ENCODE measurements at places on chromosomes 4 and X.
A peak's percentile ranks its signal among the peaks of the same experiment; 100 is the strongest.

- DNase-seq = no peak
These were observed 78.2 kb downstream of the AFAP1 start for GRCh38 chr4:7861440-7861881.

GRCh38 chr4:127141856-127142255 lies 490.9 kb upstream of the INTU start:
- no peak for DNase-seq

DNA sequence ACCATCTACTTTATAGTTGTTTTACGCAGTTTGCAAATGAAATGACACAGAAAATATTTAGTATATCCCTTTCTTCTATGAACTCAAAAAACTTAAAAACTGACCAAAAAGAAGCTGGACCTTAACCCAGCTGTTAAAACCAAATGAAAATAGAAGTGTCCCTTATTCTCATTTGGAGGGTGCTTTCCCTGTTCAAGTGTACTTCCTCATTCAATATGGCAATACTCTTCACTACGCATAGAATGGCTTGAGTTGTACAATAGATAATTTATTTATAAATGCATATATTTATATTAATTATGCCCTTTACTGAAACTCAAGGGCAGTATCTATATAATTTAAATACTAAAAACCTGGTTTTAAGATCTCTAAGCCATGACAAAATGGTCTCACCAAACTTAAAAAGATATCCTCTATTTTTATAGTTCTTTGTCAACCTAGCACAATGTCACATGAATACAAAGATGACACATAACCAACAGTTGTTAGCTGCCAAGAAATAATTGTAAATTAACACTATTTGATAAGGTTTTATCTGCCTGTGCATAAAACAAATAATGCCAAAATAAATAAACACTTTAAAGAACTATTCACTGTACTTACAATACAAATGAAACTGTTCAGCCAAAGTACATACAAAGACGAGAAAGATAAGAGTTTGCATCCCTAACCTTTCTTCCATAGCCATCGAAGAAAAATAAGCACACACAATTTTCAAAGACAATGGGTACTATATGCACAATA lies 25.2 kb downstream of the YTHDC1 start:
- no peak for DNase-seq

GRCh38 chr4:64564126-64564525 lies 154.9 kb upstream of the TECRL start:
- no peak for DNase-seq

DNA sequence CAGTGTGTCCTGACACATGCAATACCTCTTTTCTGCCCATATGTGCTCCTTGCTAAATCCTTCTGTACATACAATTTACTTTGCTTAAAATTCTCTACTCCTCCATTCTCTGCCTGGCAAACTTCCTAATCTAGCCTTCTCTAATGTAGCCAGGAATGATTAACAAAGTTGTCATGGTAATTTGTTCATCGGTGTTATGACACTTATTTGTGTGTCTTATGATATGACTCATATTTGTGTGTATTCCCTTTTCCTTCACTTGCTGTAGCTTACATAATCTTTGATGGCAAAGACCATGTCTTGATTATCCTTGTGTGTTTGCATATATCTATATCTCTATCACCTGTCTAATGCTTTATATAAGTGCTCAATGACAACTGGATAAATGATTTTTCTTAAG lies 133.3 kb downstream of the COL25A1 start:
- DNase-seq = no peak

- no peak for DNase-seq
These were observed 25.1 kb downstream of the OCRL start for GRCh38 chrX:129565046-129565650.

DNA sequence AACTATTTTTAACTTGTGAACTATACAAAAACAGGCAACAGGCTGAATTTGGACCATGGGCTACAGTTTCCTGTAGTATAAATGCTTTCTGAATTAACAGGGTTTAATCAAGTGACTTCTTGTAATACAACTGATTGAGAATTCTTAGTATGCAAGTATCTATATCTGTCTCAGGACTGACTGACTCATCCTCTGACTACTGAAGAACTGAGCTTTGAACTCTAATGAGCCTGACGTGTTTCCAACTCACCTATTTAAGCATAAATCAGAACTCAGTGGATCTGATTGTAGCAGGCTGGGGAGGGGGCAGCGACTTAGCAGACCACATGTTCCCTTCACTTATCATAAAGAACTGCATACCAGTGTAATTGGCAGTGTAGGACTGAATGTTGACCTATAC lies 7.8 kb downstream of the SPATA4 start:
- no peak for DNase-seq

- no peak for DNase-seq
These were observed 89.0 kb upstream of the BMPR1B start for GRCh38 chr4:94668724-94669123.

DNA sequence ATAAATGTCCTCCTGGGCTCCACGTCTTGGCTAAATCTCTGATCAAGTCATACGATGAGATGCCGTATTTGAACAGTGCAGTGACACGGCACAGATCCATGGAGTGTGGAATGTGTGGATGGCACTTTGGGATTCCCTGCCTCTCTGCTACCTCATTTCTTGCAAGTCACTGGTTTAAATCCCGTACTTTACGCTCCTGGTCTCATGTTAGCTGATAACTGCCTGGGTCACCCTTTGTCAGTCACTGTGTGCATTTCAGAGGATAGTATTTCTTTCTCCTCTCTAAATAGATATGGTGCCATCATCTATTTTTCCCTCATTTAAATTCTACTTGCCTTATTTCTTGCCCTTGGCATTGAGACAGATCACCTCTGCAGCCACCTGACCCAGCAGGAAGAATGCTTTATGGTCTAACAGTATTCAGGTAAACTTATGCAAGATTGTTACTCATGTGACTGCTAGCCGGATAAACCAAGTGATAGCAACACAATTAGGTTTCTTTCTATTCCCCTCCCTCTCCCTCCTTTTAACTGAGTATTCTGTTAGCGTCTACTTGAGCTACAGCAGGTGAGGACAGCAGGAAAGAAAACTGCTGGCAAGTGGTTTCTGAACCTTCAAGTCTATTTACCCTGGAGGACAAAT lies 2.8 kb downstream of the EGF start:
- DNase-seq = no peak

GRCh38 chr4:69951602-69952001 lies 13.9 kb downstream of the CSN2 start:
- DNase-seq = no peak

GRCh38 chrX:68915778-68916177 lies 87.0 kb downstream of the EFNB1 start:
- no peak for DNase-seq

- DNase-seq = no peak
These were observed 18.5 kb downstream of the IGFBP7 start for GRCh38 chr4:57091657-57092162.

DNA sequence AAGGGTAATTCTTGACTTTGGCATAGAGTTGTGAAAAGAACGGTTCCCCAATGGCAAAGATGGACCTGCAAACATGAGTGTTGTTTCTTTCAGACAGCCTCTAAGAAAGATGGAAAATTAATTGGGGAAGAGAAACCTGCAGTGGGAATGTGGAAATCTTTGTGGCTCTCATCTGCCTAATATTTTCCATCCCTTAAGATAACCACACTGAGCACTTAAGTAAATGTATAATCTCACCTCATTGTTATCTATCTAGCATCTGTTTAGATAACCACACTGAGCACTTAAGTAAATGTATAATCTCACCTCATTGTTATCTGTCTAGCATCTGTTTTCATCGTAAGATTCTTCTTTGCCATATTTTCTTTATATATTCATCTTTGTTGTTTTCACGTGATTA lies 149.3 kb downstream of the NWD2 start:
- DNase-seq = peak; percentile 55

DNA sequence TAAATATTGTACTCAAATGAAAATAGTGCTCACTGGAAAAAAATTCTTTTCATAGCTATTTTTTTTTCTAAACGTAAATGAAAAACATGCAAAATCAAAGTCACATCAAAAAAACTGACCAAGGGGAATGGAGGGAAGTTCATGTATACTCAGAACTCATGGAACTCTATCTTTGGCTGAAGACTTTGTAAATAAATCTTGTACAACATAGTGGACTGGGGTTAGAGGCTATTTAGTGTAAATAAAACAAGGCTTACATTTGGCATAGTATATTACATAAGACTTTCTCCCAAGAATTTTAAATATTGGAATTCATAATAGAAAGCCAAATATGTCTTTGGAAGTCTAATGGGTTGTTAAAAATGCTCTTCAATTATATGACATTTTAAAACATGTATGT lies 59.8 kb upstream of the PDE5A start:
- no peak for DNase-seq

GRCh38 chr4:7596918-7597606 lies 162.3 kb upstream of the PSAPL1 start:
- DNase-seq = no peak

- peak; percentile 30 for DNase-seq
These were observed 1025.5 kb downstream of the RPA4 start for GRCh38 chrX:97909245-97909644.

GRCh38 chr4:40550948-40551462 lies 78.7 kb downstream of the RBM47 start:
- DNase-seq = no peak

DNA sequence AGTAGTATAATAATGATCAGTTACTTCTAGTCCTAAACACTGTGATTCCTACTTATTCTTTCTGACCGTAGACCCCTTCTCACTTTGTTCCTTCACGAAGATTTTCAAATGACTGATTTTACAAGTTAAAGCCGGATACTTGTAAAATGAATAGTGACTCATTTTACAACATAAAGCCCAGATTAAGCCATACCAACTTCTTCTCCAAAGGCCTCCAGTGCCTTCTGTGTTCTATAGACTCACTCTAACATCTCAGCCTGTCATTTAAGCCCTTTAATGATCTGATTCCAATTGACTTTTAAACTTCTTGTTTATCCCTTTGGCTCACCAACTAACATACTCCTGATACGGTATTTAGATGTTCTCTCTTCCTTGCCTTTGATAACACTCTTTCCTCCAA lies 480.0 kb upstream of the HS3ST1 start:
- no peak for DNase-seq

- no peak for DNase-seq
These were observed 925.6 kb downstream of the SH3BGRL start for GRCh38 chrX:82127228-82128123.

DNA sequence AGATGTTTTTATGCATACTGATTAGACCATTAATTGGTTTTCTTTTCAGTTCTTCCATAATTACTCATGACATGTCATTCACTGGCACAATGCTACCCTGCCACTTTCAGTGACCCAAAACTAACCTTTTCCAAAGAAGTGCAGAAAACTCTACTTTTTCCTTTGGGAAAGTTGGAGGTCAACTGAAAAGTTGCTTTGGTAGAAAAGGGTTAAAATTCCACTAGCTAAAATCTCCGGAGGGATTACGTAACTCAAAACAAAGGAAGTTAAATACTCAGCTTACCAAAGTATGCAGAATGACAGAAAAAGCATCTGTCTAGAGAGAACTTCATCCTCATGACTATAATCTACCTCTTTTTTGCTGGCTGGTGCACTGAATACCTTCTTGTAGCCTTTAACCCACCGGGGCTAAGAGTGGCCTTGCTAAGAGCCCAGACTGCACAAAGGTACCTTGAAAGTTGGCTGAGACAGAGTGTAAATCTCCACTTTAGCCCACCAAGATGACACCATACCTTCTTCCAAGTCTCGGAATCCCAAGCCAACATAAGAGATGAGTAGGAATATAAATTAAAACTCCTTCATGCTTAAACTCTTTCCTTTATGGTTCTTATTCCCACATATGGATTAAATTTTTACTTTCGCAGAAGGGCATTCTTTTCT lies 1099.5 kb upstream of the INTU start:
- no peak for DNase-seq

- peak; percentile 51 for DNase-seq
These were observed 16.4 kb downstream of the TMEM154 start for GRCh38 chr4:152663203-152664066.

DNA sequence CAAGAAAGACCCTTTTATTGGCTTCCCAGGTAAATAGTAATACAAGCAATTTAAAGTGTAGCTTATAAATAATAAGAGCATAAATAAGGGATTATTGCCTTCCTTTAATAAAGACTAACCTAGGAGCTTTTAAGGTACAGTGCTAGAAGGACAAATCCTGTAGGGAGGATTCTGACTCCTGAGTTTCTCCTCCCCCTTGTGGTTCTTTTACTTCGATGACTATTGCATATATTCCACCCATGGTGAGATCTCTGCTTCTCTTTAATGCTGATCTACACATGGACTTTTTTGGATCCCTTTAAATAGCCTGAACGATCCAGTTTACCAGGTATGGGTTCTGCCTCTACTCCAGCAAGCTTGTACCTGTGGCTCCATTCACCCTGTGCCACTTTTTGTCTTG lies 2.5 kb downstream of the GALNT7 start:
- no peak for DNase-seq

DNA sequence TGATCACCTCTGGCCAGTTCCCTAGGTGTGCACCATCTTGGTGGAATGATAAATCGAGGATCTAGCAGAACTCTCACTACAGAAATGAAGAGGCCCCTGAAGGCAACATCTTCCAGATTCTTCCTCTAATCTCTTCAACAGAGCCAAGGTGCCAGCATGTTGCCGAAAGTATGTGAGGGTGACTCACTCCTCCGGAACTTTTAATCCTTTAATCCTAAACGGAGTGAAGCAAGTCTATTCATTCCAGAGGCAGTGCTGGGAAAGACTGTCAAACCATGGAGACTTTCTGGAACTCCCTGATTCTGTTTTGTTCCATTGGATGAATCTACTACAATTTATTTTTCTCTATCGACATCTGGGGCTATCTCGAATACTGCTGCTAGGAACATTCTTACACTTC lies 68.7 kb downstream of the SUPT20HL2 start:
- no peak for DNase-seq

GRCh38 chr4:95847908-95848460 lies 8.1 kb downstream of the PDHA2 start:
- DNase-seq = no peak

Measured in SIG-M5 (cell line).